ENCODE measurements at places on chromosomes 12 and 14. TPM values are rescaled to one million over a fixed set of nuclear protein-coding genes. Genes with fewer than 3 reads are reported as not detected.

Gene NEUROD4
- total RNA-seq: not detected

Gene FOXN4
- not detected for total RNA-seq

Gene ADAMTS20
- not detected for total RNA-seq

Gene DIO3
- total RNA-seq: 11.4 TPM

Gene MSI1
- total RNA-seq: 2.6 TPM

Gene CGRRF1
- total RNA-seq: 28.0 TPM

Gene TAS2R46
- total RNA-seq: 2.0 TPM

Gene GALNT8
- 1.6 TPM for total RNA-seq

Gene SOAT2
- not detected for total RNA-seq

Gene SLC6A15
- 0.82 TPM for total RNA-seq

Gene PCED1B
- total RNA-seq: 11.1 TPM

Gene TRHDE
- 15.2 TPM for total RNA-seq

Gene ENDOU
- total RNA-seq: 0.95 TPM

Gene AVPR1A
- total RNA-seq: 2.9 TPM

Gene WSCD2
- total RNA-seq: 2.0 TPM

Gene P2RX2
- total RNA-seq: not detected

Gene GAS2L3
- total RNA-seq: 3.6 TPM

Gene FLRT2
- total RNA-seq: 27.0 TPM

Gene DCP1B
- total RNA-seq: 13.5 TPM

Gene GPR84
- 0.18 TPM for total RNA-seq

Gene LARP4
- total RNA-seq: 40.3 TPM

Gene SLC4A8
- total RNA-seq: 7.8 TPM

All from ovary (tissue), 10 donors.